ENCODE measurements at places on chromosomes 7 and 10.
A peak's percentile ranks its signal among the peaks of the same experiment; 100 is the strongest.

DNA sequence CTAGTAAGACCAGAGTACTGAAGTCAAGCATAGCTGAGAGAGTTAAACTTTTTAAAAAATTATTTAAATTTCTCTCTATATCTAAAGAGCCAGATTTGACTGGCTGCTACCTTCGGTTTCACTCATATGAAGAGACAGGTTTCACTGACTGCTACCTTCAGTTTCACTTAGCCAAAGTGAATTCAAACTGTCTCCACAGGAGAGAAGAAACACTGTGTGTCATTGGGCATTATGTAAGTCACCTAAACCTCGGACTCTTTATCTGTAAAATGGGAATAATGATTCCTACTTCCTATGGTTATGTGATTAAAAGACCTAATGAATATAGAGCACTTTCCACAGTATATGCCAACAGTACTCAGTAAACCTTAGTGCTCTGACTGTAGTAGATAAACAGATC is 41.6 kb upstream of the MET start:
- no peak for DNase-seq

DNA sequence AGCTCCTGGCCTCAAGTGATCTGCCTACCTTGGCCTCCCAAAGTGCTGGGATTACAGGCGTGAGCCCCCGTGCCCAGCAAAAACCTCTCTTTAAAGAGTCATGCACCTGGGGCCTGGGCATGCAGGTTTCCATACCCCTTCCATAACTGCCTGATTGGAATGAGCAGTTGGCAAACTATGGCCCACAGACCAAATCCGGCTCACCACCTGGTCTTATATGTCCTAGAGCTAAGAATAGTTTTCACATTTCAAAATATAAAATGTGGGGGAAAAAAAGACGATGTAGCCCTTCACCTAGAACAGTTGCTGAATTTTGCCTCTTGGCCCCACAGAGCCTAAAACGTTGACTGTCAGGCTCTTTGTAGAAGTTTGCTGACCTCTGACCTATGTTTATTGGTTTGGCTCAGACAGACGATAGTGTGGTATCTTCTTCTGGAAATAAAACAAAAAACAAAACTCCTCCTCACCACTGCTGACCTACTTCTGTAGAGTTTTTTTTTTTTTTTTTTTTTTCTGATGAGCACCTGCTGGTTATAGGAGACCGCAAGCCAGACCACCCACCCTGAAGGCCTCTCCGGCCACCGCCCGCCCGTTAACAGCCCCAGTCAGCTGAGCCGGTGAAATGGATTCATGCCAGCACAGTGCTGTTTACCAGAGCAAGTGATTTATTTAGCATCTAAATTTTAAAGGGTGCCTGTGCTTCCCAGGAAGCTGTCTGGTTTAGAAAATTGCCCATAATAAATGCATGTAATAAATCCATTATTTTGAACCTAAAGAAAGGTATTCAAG is 33.5 kb upstream of the SFRP5 start:
- no peak for DNase-seq

DNA sequence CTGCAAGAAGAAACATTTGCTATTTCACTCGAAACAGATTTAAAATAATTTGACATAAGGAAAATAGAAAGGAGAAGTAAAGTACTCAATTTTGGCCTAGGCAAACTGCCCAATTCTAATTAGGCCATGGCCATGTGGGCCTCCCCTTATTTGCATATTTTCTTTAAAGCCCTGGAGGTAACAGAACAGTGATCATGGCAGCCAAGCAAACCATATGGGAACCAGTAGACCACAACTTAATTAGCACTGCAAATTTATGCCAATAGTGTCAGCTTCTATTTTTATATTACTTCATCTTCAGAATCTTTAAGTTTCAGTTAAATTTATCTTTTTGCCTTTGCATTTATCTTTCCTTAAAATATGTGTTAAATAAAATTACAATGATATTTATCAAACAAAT is 63.3 kb upstream of the THSD7A start:
- DNase-seq = no peak

- DNase-seq = no peak
Observed at GRCh38 chr10:43305876-43306275, 39.0 kb upstream of the RASGEF1A start.

- no peak for DNase-seq
Observed at GRCh38 chr10:103373544-103373943, 5.8 kb downstream of the TAF5 start.

- DNase-seq = no peak
Observed at GRCh38 chr10:69438536-69439349, 12.5 kb upstream of the TSPAN15 start.

DNA sequence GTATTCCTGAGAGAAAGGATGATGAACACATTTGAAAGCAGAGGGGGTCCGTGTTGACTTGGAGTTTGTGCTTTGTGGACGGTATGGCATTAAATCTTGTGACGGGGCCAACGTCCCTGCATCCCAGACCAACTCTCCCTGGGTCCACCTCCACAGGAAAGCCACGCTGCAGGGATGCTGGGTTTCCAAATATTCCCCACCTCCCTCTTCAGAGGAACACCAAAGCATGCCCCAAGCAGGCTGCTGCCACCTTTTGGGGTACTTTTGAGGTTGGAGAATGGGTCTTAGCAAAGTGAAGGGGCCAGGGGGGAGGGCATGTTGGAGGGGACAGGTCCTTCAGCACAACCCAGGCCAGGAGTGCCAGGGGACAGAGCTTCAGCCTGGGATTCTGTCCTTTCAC is 504.4 kb downstream of the TCERG1L start:
- no peak for DNase-seq

DNA sequence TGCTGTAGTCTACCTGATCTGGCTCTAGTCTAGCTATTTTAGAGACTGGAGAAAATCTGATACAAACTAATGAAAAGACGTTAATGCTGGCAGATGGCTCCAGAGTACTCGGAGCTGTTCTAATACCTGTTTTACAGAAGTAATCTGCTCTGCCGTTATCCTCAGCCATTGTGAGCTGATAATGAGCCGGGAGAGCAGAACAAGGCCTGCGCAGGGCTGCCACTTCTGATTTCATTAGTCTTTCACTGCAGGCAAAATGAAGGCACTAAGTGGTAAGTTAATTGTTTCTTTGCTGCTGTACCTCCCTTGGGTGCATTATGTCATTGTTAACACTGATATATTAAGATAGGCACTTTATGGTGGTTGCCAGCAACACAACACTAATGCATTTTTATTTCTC is 456.4 kb upstream of the PFKP start:
- peak; percentile 72 for DNase-seq

GRCh38 chr7:127976056-127976737 is 55.0 kb downstream of the LRRC4 start:
- no peak for DNase-seq

GRCh38 chr10:43623351-43623750 is 17.1 kb downstream of the ZNF485 start:
- DNase-seq = no peak

DNA sequence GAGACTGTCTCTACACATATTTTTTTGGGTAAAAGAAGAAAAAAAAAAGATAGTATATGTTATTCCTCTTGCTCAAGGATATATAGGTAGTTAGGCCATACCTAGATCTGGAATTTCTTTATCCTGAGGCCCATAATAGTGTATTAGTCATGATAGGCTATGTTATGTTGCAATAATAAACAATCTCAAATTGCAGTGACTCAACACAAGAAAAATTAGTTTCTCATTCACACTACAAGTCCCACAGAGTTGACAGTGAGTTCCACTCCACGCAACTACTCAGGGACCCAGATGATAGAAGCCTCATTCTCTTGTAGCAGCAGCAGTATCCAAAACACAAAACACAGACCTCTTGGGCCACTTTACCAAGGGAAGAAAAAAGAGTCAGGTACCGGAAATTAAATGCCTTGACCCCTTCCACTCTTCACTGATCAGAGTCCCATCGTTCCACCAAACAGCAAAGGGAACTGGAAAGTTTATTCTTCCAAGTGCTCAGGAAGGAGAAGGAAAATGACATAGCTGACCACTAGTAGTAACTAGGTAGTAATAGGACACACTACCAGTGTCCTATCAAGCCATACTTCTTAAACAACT is 7.4 kb upstream of the C10orf67 start:
- no peak for DNase-seq

GRCh38 chr7:137203351-137203750 is 140.2 kb downstream of the PTN start:
- no peak for DNase-seq

DNA sequence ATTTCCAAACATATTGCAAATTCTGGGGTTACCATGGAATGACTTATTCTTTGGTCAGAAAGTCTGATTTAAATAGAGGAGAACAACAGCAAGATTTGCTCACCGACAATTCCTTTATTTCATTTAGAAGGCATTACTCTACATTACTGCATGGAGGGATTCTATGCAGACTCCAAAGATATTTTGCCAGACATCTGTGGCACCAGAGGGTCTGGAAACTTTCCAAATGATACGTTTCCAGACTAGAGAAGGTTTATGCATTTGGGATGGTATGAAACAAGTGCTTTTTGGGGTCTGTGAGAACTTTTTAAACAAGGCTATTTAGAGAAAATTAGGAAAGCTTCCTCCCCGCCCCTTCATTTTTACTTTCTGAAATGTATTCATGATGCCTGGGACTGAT is 125.3 kb downstream of the SAMD9 start:
- DNase-seq = no peak

DNA sequence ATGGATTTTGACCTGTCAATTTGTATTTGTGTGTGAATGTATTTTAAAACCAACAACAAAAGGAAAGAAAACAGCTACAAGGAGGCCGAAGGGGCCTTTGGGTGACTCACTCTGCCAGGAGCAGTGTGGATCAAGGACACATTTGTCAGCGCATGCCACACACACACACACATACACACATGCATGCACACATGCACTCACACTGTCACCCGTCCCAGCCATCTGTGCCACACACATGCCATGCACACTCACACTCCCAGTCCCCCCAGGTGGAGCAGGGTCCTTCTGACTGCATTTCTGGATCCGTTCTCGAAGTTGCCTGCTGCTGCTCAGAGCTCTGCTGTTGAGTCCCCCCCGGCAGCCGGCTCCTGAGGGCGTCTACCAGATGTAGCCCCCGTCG is 26.0 kb downstream of the SPOCK2 start:
- DNase-seq = no peak

GRCh38 chr10:11705722-11706121 is 36.5 kb upstream of the ECHDC3 start:
- no peak for DNase-seq

DNA sequence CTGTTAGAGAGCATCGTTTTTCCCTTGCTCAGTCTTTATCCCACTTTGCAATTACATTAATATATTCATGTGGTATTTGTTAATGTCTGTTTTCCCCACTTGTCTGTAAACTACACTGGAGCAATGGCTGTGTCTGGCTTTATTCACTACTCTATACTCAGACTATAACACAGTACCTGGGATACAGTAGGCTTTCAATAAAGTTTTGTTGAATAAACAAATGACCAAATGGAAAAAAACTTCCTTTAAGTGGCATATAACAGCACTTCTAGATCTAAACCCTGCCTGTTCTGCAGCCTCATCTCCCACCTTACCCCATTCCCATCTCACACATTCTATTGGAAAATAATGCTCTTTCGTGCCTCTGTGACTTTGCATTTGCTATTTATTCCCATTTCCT is 57.3 kb upstream of the SPOCK2 start:
- DNase-seq = no peak

DNA sequence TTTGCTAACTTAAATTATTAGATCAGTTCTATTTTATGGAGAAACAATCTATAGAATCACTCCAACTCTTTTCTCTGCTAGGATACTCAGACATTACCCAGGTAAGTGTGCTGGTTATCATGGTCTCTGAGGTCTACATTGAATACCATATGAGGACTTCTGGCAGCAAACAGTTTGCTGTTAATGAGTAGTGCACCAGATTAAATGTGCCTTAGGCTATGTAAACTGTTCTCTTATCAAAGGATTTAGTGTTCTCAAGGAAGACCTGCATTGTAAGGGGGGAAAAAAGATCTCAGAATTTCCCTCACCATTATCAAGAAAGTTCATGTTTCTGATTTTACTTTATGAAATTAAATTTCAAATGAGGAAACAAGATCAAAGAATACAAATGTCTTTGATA is 107.5 kb downstream of the ITGB8 start:
- DNase-seq = no peak

- DNase-seq = no peak
Observed at GRCh38 chr7:38413784-38414183, 140.3 kb upstream of the TARP start.

DNA sequence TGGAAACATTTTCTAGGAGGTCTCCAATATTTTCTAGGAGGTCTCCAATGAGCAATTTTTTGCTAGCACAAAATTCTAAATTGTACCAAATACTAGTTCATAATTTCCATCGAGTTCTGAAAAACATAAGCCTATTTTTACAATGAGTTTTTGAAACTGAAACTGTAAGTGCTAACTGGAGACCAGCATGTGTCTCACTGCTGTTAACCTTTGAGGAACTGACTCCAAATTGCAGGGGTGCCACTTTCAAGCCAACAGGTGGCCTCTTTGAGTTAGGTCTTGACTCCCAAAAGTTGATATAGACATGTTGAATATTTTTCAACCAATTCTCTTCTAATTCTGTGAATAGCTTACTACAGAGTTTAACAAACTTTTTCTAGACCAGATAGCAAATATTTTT is 58.8 kb downstream of the CAV1 start:
- DNase-seq = no peak

DNA sequence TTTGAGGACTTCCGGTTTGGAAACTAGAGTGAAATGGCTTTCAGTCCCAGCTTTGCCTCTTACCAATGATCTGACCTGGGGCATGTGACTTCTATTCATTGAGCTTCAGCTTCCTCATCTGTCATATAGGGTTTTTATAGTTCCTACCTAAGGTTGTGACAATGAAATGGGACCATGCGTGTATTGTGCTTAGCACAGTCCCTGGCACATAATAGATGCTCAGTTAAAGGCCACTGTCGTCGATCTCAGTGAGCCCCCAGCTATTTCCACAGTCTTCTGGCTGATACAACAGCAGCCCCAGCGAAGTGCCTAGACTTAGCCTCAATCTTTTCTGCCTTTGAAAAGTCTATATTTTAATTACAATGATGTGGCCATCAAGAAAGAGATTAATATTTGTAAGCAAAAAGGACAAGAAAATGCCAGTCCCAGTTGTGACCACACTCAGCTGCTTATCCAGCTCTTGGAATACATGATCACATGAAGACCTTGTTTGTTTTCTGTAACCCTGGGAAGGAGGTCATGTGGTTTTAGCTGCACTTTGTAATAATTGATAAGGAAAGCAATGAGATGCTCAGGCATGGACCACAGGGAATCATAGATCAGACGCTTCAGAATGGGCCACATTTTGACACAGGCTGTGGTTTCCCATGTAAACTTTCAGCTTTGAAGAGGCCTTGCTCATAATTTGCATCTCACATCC is 44.6 kb downstream of the VWA2 start:
- no peak for DNase-seq
